ENCODE measurements at places on chromosomes 12 and 14. TPM values are rescaled to one million over a fixed set of nuclear protein-coding genes. Genes with fewer than 3 reads are reported as not detected.
A peak's percentile ranks its signal among the peaks of the same experiment; 100 is the strongest.

DNA sequence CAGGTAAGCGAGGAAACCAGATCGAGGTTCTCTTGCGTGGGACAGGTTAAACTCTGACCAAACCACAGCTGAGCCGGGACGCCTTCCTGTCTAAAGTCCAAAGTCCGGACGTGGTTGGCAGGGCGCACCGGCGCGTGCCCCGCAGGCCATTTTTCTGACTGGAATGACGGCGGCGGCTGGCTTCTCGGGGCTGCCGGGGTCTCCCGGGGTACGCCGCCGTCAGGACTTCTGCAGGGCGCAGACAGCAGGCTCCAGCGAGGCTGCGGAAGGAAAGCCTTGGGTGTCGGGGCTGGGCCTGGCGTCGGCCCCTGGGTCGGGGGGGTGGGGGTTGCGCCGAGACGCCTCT lies 32.8 kb downstream of the MIA2 start:
- DNase-seq: peak; percentile 62

- no peak for DNase-seq
Measured at GRCh38 chr14:63203015-63203414, 1.2 kb upstream of the RHOJ start.

- DNase-seq: peak; percentile 44
Measured at GRCh38 chr12:12562016-12562483, 613 bp downstream of the DUSP16 start.

- DNase-seq: no peak
Measured at GRCh38 chr14:101599234-101599885, 38.1 kb downstream of the DIO3 start.

GRCh38 chr12:132672678-132673077 lies 14.5 kb downstream of the POLE start:
- no peak for DNase-seq

DNA sequence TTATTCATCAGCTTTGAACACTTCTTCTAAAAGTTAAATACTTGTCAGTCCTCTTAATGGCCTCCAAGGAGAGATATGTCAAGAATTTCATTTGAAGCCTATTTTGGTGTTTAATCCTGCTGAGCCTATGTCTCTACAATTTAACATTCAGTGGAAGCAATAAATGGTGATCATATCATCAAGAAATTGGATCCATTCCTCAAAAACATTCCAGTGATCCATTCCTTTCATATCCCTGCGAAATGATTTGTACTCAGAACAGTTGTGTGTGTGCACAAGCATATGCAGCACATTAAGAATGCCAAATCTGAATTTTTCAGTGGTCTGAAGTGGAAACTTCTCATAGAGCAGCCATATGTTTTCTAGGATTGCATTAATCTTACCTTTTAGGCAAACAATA lies 373.7 kb upstream of the SYT1 start:
- DNase-seq: no peak

DNA sequence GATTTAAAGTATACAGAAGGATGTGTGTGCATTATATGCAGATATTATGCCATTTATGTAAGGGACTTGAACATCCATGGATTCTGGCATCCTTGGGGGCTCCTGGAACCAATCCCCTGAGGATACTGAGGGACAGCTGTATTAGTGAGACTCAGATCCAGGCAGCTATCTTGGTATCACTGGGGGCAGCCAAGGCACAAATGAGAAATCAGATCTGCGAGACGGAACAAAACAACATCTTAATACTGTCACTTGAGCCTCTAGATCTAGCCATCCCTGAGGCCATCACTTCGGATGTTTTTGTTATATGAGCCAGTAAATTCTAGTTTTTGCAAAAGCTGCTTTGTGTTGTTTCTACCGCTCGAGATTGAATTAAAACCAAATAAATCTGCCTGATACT lies 175.1 kb upstream of the SFSWAP start:
- no peak for DNase-seq

- peak; percentile 52 for DNase-seq
Measured at GRCh38 chr12:14952299-14952921, 9.0 kb downstream of the ARHGDIB start.

- DNase-seq: no peak
Measured at GRCh38 chr12:78470354-78471195, 394.0 kb upstream of the SYT1 start.

- DNase-seq: no peak
Measured at GRCh38 chr12:118645219-118645618, 268.9 kb downstream of the SUDS3 start.

- DNase-seq: no peak
Measured at GRCh38 chr14:69614592-69614991, 3.2 kb downstream of the SUSD6 start.

DNA sequence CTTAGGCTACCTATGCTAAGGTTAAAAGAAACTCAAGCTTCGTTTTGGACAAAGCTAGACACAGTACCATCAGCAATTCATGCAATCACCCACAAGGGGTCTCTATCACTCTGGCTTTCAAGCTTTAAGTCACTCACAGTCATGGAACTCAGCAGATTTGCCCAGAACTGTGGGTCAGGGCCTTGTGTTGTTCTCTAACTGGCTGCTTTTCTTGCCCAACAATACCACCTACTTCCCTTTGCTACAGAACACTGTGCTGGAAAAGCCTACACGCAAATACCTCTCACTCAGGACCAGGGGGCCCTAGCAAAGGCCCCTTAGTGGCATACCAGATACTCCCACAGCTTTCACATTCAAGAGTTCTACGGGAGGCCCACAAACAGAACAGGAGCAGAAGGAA lies 9.1 kb downstream of the NEMP1 start:
- peak; percentile 83 for DNase-seq

DNA sequence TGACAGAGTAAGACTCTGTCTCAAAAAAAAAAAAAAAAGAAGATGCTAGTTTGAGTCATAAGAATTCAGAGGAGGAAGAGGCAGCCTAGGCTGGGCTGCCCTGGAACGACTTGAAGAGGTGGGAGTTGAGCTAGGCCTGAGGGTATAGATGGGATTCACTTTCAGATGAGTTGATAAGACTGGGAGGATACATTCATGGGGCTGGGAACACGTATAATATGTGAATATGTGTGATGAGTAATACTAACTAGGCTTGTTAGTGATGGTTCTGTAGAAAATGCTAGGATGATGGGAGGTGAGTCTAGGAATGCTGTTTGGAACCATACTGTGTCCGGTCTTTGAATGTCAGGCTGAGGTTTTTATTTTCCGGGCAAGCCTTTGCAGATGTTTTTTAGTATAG lies 9.0 kb downstream of the PLEKHA5 start:
- DNase-seq: no peak

DNA sequence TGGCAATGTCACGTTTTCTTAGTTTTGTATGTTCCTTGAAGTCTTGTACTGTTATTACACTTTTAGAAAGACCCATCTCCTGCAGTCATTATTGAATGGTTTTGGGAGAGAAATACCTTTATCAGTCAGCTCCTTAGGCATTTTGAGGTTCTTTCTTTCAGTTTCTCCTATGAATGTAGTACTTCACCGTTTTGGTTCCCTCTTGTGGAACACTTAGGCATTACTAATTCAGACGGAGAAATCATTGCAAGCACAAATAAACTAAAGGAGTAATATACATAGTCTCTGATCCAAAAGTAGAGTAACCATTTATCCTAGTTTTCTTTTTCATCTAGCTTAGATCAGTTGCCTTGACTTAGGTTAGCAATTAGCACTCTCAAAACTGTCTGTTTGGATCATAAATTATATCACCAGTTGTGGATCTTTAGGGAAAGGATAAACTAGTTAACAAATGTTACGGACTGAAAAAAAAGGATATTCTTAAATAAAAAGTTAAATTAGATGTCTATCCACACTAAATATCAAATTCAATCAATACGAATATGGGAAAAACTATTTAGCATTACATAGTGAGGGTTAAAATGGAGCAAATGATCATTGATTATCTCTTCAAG lies 1538.3 kb upstream of the SEL1L start:
- no peak for DNase-seq

DNA sequence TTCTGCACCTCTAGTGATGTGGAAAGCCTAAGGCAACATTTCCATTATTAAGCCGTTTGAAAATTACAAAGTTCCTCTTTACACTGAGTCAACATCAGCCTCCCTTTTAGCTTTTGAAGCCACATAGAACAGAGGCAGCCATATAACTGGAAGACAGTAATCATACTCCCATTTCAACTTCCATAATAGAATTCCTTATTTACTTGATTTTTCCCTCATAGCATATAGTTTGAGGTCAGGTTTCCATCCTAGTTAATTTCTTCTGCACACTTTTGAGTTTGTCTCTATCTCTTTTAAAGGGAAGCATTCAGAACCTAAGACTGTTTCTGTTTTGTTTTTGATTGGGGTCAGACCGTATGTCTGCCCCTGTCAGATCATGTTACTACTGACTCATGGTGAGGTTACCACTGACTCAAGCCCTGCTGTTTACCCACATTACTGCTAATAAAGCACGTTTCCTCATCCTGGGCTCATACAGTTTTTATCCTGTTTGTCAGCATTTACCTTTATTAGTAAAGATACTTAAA lies 161.0 kb downstream of the SLC38A4 start:
- no peak for DNase-seq

- DNase-seq: no peak
Measured at GRCh38 chr14:76647697-76648298, 113.5 kb upstream of the VASH1 start.

GRCh38 chr12:105030820-105031807 lies 45.0 kb downstream of the NOPCHAP1 start:
- no peak for DNase-seq

Gene ESPL1
- total RNA-seq: 4.5 TPM

Gene SMAGP
- total RNA-seq: 19.0 TPM

Gene CPNE6
- total RNA-seq: not detected

Gene KRT6B
- total RNA-seq: not detected

Gene ZDHHC22
- total RNA-seq: not detected
